ENCODE measurements at places on chromosomes 6 and 20.

GRCh38 chr6:56387621-56388414 is 140.4 kb upstream of the COL21A1 start:
- DNase-seq, result no peak

DNA sequence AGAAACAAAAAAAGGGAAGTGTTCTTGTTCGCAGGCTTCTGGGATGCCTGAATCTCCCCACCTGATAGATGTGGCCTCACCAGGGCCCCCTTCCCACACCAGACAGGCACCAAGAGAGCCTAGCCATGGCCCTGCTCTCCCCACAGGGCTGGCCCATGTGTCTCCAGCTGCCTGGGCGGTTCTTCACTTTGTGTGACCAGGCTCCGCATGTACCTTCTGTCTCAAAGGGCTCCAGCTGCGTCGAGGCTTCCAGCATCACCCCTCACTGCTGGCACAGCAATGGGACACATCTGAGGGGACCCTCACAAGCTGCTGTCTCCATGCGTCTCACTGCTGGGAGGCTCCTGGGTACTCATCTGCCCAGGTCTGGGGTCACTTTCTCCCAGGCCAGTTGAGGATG is 362.9 kb downstream of the ZFAND3 start:
- DNase-seq, result no peak

DNA sequence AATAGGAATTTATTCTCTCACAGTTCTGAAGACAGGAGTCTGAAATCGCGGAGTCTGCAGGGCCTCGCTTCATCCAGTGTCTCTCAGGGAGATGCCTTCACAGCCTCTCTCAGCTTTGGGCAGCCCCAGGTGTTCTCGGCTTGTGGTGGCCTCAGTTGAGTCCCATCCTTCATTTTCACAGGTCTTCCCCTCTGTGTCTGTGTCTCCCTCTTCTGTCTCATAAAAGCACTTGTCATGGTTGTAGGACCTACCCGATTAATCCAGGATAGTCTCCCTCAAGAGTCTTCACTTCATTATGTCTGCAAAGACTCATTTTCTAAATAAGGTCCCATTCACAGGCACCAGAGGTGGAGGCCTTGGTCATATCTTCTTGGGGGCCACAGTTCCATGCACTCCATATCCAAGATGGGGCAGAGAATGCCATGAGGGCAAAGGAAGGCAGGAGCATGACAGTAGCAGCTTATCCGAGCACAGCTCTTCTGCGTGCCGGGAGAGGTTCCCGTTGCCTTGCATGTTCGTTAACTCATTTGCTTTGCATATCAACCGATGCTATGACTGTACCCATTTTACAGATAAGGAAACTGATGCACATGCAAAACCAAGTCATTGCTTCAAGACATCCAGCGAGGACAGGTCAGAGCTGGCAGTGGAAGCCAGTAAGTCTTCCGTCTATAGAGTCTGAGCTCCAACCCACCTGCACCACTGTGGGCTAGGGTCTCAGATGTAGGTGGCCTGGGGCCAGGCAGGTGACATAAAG is 363.8 kb upstream of the SULF2 start:
- no peak for DNase-seq

GRCh38 chr20:35301426-35301825 is 9.2 kb upstream of the FAM83C start:
- no peak for DNase-seq

GRCh38 chr6:72522735-72523141 is 99.1 kb upstream of the KCNQ5 start:
- no peak for DNase-seq

- DNase-seq, result no peak
Measured at GRCh38 chr6:100475554-100476320, 11.0 kb upstream of the SIM1 start.

GRCh38 chr6:5866547-5867051 is 140.1 kb downstream of the NRN1 start:
- peak; percentile 18 for DNase-seq

DNA sequence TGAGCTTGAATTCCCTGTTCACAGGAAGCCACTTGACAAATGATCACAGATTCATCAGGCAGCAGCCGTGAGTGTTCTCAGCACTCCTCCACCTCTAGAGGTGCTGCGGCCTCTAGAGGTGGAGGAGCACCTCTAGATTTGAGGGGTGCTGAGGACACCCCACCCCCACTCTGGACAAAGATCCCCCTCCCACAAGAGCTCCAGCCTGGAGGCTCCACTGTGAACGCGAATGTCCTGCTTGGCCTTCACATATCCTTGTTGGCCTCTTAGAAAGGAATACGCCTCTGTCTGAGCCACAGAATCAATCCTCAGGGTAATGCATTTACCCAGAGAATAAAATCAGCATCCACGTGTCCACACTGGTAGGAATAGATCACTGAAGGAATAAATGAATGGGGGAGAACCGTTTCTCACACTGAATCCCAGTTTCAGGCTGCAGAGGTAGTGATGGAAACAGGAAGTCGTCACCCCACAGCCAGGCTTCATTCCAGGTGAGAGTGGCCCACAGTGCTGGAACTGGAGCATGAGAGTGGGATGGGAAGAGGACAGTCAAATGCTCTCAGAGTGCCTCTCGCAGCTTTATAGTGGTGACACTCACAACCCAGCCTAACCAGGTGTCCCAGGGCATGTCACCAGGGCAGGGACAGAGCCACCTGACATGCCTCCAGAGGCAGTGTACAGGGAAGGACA is 16.6 kb downstream of the NPEPL1 start:
- no peak for DNase-seq

DNA sequence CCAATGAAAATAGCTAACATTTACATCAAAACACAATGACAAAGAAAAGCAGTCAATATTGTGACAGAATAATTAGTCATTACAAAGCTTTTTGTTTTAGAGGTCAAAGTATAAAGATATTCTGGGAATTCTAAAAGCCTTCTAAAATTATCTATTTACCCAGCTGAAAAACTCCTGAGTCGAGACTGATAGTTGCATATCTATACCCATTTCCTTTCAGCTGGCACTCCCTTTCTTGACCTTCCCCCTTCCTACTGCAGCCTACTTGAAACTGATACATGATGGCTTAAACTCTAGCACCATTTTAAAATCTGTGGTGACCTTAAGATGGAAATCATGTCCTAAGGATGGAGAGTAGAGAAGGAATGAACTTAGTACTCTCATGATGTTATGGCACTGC is 38.6 kb downstream of the LMBRD1 start:
- no peak for DNase-seq

- no peak for DNase-seq
Measured at GRCh38 chr6:139640448-139640847, 266.0 kb upstream of the CITED2 start.

DNA sequence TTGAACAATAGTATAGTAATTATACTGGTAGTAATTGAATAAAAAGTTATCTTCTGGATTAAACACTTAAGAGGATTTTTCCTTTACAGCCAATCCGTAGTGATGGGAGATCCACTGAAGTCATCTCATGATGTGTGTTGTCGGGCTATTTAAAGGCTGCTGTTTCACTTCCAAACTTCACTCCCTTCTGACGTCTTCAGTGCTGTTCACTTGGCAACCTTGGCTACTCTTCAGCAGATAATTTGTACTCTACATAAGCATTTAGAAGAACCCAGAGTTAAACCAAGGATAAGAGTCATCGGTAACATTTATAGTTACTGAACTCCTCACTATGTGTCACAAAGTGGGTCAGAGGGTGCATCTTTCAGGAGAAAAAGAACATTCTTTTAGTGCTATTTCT is 179.1 kb upstream of the EYA4 start:
- no peak for DNase-seq

DNA sequence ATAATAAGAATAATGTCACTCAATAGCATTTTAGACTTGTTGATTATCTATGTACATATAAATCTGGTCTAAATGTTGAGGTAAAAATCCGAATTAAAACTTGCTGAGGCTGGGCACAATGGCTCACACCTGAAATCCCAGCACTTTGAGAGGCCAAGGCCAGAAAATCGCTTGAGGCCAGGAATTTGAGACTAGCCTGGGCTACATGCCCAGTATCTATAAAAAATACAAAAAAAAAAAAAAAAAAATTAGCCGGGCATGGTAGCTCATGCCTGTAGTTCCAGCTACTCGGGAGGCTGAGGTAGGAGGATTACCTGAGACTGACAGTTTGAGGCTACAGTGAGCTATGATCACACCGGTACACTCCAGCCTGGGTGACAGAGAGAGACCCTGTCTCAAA is 34.2 kb upstream of the SUPT3H start:
- DNase-seq, result no peak

DNA sequence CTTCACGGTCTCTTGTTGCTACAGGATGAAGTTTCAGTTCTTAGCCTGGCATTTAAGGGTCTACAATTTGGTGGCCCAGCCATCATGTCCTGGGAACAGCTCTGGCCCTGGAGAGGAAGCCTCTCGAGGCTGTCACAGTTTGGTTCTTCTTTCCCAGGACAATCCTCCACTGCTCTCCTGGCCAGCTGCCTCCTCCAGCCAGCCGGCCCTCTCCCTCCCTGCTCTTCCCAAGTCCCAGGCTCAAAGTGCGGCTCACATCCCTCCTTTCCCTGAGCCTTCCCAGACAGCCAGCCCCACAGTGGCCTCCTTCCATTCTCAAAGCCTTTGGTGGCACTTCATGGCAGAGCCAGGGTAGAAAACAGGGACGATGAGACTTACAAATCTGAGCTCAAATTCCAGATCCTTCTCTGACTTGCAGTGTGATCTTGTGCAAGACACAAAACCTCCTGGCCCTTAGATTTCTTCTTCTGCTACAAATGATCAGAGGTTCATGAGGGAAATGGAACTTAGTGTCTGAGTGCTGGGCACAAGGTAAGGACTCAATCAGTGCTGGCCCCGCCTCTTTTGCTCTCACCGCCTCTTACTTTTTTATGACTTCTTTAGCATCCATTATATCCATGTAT is 223.8 kb upstream of the ECI2 start:
- no peak for DNase-seq

DNA sequence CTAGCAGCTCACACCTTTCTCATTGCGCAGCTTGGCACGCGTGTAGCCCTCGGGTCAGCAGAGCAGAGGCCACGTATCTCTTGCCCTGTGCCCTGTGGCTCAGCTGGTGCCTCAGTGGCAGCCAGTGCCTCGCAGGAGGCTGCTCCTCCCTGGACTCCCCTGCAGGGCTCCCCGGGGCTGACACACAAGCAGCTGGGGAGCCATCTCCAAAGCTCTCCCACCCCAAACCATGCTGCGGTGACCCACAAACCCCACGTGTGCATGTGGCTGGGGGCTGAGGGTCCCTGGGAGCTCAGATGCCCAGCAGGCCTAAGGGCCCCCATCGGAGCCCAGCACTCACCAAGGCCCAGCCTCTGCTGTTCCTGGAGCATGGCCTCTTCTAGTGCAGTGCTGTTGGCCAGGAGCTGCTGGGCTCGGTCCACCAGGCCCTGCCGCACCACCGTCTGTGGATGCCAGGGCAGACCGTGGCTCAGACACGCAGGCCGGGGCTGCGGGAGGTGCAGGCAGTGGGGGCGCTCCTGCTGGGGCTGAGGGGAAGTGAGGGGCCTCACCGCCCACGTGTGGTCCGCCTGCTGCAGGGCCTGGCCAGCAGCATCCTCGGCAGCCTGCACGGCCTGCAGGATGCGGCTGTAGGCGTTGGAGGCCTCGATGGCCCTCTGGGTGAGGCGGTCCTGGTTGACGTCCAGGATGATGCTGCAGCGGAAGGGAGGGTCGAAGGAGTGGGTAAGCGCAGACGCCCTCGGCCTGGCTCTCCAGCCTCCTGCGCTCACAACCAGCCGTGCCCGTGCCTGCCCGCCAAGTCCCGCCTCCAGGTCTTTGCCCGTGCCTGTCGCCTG is 13.8 kb downstream of the ADRM1 start:
- DNase-seq, result no peak

GRCh38 chr20:8043687-8044282 is 24.2 kb upstream of the TMX4 start:
- peak; percentile 32 for DNase-seq

DNA sequence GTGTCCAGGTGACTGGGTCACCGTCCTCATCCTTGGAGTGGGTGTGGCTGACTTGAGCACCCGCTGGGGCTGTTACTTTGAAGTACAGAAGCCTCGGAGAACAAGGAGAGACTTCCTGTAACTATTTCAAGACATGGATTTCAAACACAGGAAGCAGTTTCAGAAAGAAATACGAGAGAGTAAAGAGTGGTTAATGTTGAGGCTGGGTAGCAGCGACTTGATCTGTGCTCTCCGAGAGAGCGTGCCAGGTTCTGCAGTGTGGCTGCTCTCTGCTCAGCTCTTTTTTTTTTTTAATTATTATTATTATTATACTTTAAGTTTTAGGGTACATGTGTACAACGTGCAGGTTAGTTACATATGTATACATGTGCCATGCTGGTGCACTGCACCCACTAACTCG is 17.5 kb upstream of the EFCAB8 start:
- DNase-seq, result no peak

DNA sequence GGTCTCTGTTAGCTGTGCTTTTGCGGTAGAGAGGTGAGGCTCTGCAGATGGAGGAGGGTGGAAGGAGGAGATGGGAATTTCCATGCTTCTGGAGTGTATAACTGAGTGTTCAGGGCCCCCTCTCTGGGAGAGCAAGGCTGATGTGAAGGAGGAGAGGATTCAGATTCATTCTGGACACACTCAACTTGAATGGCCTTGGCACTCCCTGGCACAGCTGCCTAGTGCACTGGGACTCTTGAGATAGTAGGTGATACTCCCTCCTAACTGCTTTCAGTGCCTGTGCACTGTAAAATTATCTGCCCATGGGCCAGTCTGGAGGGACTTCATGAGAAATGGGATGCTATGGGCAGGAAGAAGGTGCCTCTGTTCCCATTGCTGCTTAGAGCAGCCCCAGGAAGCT is 54.2 kb upstream of the MYL9 start:
- DNase-seq, result no peak
